ENCODE measurements at places on chromosomes 3 and 15.

GRCh38 chr3:61912158-61912557 is 350.8 kb downstream of the PTPRG start:
- no peak for DNase-seq

DNA sequence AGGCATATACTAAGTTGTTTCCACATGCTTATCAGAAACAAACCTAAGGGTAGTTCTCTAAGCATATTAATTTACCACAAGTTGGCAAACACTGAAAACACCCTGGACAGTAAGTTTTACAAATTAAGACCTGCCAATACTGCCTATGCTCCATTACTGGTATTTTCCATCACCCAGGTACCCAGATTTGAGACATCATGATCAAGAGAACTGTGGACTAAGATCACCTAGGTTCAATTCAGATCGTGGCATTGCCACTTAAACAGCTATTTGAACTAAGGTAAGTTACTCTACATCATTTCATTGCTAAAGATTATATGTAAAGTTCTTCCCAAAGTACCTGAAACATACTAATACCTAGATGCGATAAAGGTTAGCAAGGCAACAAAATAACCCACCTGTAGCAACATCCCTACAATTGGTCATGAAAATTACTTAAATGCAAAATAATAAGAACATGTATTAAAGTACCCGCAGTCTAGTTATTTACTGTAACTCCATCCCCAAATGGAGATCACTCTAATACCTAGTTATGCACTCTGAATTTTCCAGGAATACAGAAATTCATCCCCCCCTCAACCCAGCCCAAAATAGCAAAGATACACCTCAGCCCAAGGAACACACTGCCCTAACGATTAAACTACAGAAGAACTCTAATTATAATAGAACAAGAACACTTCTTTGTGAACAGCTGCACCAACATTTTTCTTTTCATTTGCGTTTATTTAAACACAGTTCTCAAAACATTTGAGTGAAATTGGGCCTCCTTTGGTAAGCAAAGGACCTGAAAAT is 21.6 kb downstream of the TRA2B start:
- no peak for DNase-seq

- no peak for DNase-seq
These were observed 32.6 kb downstream of the GYG1 start for GRCh38 chr3:149023951-149024350.

GRCh38 chr15:92452143-92452542 is 58.5 kb downstream of the ST8SIA2 start:
- no peak for DNase-seq

DNA sequence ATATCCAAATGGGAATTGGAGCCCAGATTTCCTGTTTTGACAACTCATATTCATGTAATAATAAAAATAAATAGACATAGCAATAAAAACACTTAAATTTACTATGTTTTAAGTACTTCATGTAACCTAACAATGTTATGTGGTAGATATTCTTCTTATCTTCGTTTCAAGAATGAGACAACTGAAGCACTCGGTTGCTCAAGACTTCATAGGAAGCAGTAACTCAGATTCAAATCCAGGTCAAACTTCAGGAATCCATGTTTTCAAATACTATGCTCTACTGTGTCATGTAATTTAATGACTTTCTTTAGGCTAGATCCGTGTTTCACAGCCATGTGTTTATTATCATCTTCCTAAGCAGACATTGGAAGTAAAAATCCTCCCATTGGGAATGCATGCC is 492.2 kb downstream of the CNTN3 start:
- no peak for DNase-seq

DNA sequence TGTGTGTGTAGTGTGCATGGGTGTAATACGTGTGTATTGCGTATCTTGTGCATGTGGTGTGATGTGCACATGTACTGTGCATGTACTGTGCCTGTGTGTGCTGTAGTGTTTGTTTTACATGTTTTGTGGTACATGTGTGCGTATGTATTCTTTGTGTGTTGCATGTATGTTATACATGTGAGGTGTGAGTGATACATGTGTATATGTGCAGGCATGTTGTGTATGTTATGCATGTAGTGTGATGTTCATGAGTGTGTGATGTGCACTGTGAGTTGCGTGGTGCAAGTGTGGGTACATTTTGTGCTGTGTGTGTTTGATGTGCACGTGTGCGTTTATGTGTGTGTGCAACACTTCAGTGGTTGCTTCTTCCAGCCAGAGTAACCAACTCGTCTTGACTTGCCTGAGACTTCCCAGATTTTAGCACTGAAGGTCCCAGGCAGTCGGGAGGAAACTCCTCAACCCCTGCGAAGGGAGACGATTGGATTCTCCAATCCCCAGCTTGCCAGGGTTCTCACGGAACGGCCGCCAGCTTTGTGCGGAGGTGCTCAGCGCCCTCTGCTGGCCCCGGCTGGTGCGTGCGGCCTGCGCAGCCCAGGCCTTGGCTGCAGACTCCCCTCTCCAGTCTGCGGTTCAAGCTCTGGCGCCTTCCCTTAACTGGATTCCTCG is 3.6 kb downstream of the GALNT15 start:
- DNase-seq: no peak

DNA sequence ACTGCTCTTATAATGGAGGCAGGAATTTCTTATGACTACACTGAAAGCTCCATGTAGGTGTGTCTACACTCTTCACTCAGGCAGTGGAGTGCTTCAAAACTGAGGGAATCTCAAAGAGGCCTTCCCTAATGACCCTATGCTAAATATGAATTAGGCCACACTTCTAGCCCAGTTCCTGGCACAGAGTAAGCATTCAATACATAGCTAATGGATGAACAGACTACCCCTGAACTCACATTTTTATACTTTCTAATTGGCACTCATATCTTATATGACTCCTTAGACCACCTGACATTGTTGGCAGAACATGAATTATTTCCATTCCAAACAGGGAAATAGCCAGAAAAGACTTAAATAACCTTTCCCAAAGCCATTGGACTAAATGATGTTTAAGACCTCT is 3.4 kb downstream of the RARRES1 start:
- no peak for DNase-seq

- no peak for DNase-seq
These were observed 1.4 kb upstream of the RFTN1 start for GRCh38 chr3:16514755-16515353.

- DNase-seq: no peak
These were observed 13.1 kb upstream of the WWTR1 start for GRCh38 chr3:149670742-149671492.

DNA sequence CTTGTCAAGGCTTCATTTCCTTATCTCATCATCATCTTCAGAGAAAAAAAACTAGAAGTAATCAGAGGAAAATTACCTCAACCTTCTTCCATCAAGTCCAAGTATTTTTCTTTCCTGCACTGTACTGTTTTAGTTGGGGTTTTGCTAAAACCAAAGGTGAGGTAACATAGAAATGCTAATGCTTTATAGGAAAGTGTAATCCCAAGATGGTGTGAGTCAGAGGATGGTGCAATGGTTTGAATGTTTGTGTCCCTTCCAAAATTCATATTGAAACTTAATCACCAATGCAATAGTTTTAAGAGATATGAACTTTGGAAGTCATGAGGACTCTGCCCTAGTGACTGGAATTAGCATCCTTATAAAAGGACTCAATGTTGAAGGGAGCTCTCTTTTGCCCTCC is 79.5 kb downstream of the KBTBD8 start:
- peak; percentile 71 for DNase-seq

DNA sequence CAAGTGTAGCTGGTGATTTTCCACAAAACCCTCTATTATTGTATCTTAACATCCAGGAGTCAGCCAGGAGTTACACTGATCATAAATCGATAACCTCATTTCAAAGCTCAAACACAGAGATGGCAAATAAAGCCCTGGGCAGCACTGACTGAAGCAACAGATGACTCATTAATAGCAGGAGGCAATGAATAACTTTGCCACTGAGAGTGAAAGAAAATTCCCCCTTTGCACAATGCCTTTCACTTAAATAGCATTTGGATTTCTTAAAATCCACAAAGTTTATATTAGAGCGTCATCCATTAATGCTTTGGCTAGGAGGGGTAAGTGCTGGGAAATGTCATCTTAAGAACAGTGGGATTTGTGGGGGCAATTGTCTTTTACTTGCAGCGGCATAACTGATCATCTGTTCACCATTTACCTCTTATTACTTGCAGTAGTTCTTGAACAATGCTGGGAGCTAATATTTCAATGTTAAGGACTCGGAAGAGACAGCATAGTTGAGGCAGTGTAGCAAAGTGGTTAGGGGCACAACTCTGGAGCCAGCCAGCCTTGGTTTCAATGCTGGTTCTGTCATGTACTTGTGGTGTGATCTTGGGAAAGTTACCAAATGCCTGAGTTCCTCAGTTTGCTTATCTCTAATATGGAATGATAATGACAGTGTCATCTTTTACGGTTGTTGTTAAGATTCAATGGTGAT is 630.4 kb upstream of the TBL1XR1 start:
- no peak for DNase-seq

GRCh38 chr3:78041486-78041885 is 1001.6 kb downstream of the ROBO2 start:
- peak; percentile 2 for DNase-seq

GRCh38 chr15:67945131-67945530 is 105.3 kb upstream of the RNU6-1 start:
- DNase-seq: no peak

DNA sequence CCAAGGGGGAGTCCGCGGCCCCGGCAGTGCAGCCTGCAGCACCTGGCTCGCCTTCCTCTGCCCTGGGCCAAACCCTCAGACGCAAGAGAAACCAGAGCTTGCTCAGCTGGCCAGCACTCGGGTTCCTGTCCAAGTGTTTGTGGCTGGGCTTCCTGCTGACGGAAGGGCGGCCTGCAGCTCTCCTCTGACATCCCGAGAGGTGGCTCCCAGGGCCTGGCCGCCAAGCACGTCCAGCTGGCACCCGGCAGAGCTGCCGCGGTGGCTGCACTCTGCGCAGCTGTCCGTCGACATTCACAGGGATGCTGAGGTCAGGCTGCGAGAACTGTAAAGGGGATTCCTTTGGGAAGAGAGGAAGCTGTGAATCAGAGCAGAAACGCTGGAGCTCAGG is 85.6 kb downstream of the CPN2 start:
- DNase-seq: no peak

DNA sequence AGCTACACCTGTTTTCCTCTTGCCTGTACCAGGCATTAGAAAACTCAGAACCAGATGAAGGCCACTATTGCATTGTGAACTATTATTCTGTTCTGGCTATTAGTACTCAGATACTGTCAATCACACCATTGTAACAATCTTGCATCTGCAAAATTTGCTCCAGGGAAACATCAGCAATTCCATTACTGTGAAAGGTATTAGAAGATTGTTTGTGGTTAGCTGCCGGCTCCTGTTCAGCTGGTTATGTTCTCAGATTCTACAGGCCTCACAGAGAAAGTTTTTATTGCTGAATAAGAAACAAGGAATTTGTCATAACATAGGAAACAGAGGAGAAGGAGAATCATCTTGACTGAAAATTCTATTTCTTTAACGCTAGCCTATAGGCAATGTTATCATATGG is 179.9 kb downstream of the PLOD2 start:
- DNase-seq: no peak

DNA sequence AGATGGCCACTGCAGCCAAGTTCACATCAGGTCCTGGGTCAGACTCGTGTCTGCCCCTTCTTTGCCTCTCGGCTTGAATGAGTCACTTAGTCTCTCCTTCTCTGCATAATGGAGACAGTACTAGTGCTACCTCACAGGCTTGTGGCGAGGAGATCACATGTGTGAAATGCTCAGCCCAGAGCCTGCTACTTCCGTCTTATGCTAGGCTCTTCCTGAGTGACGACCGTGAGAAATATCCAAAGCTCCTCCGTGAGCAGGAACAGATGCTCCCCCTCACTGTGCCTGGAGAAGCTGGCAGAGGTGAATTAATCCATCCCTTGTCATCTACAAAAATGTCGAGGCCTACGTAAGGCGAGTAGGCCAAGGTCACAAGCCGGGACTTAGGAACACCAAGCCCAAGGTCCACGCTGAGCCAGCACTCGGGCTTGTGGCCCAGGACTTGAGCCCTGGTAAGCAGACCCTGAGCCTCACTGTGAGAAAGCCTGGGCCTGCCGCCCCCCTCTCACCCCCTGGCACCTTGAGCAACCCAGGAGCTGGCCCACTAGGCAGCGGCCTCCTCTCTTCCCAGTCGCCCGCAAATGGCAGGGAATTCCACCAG is 17.9 kb downstream of the PAK6 start:
- DNase-seq: no peak

- no peak for DNase-seq
These were observed 6.2 kb upstream of the RPAP1 start for GRCh38 chr15:41550066-41550775.

DNA sequence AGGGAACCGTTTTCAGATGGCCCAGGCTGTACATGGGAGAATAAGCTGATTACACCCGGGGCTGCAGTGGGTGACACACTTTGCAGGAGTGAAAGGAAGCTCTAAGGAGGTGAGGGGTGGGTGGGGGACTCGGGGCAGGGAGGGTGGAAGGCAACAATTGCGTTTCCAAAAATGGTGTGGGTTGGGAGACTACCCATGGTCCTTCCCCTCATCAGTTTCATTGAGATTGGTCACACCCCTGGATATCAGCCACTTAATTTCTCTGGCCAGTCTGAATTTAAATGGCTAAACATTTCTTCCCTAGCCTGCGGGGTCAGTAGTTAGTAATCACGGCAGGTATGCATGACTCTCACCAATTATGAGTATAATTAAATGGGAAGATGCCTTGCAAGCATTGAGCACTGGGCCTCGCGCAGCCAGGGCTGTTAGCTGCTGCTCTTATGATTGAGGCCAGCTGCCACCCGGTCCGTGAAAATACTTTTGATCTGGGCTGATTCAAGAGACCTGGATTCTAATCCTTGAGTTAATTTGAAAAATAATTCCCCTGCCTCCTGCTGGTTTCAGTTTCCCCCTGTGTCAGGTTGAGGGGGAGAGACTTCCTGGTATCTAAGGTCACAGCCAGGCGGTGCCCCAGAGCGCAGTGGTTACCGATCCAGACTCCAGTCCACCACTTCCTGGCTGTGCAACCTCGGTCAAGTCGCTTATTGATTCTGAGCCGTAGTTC is 23.3 kb downstream of the SLC6A6 start:
- DNase-seq: no peak

- DNase-seq: no peak
These were observed 9.4 kb downstream of the MAPKAPK3 start for GRCh38 chr3:50626401-50626800.

DNA sequence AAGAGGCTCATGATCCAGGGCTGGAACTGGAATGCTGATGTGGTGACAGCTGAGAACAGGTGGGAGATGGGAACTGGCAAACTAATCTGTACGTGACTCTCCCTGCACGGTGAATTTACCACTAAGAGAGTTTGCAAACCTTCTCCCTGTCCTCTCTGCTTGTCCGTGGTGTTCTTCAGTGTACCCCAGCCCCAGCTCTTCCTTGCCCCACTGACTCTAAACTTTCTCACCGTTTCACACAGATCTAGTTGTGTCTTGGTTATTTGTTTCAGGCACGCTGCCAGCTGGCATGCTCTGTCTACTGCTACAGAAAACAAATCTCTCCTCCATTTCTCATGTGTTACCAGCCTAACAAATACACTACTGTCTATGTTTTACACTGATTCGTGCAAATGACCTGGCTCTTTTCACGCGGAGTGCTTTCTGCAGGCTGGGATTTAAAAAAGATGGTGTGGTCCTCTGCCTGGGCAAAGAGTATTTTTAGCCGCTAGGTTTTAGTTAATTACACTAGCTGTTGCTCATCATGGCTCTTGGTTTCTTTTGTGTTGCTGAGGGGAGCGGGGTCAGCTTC is 192.7 kb upstream of the LRIG1 start:
- DNase-seq: no peak
